ENCODE measurements at places on chromosomes 2 and 18.

DNA sequence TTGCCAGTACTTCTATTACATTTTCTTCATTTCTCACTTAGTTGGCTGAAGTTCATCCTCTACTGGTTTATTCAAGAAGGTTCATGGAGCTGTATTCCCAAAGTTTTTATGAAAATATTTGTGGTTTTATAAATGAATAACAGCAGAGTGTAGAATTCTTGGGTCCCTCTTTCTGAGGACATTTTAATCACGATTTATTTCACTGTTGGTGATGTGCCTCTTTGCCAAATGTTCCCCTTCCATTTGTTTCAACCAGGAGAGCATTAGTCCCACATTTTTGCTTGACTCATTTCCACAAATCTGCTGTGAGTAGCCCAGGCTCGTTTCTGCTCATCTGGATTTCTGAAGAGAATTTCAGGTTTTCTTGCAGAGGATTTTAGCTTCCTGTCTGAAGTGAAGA lies 20.8 kb downstream of the COPS7B start:
- DNase-seq: no peak

DNA sequence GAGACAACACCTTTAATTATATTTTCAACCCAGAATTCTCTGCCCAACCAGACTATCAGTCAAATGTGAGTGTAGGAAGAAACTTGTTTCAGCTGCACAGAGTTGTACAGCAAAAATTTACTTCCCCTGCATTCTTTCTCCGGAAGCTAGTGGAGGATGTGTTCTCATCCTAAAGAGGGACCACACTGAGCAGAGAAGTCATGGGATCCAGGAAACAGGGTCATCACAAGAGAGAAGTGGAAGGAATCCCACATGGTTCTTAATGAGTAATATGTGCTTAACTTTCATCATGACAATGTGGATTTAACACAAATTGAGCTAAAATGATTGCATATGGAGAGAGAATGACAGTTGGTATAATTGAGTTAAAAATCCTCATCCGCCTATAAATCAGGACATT lies 78.2 kb downstream of the INPP4A start:
- no peak for DNase-seq

GRCh38 chr2:235462415-235462790 lies 31.4 kb upstream of the AGAP1 start:
- no peak for DNase-seq

DNA sequence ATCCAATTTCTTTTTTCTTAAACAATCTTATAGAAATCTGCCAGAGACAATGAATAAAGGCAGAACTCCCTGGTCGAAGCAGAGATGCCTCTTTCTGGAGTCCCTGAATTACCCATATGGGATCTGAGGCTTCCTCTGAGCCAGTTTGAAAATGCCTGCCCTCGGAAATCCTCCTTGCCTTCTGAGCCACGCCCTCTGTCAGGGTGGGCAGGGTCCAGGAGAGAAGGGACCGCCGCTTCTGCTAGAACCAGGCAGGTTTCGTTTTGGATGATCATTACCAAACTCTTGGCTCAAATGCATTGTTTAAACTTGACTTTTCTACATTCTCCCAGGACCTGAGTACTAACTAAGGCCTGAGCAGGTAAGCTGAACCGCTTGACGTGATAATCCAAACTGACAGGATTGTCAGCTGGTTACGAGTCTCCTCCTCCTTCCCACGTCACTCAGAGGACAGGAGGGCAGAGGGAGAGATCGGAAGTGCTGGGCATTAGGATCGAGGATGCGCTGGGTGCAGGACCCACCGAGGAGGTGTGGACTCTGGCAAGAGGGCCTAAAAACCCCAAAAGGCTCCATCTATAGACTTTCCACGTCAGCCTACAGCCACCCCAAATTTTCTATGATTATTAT lies 128.4 kb downstream of the KLHL29 start:
- DNase-seq: no peak

Measured in NCI-H1048 (cell line).